ENCODE measurements at places on chromosomes 6 and 20.

DNA sequence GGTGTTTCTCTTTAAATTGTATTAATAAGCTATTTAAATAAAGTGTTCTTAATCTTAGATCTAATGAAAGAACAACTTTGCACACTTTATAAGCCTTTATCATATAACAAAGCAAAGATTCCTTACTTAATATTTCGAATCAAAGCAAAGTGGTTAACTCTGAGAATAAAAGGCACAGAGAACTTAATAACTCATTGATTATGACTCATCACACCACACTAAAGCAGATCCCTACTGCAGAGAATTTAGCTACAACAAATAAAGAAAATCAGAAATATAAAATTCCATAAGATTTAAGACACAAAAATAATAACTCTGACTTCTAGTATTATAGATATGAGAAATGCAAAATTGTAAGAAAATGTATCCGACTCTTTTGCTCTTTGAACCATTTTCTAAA is 135.6 kb upstream of the RUNX2 start:
- DNase-seq: no peak

GRCh38 chr20:47256668-47257236 is 99.7 kb downstream of the ZMYND8 start:
- DNase-seq: peak; percentile 3

DNA sequence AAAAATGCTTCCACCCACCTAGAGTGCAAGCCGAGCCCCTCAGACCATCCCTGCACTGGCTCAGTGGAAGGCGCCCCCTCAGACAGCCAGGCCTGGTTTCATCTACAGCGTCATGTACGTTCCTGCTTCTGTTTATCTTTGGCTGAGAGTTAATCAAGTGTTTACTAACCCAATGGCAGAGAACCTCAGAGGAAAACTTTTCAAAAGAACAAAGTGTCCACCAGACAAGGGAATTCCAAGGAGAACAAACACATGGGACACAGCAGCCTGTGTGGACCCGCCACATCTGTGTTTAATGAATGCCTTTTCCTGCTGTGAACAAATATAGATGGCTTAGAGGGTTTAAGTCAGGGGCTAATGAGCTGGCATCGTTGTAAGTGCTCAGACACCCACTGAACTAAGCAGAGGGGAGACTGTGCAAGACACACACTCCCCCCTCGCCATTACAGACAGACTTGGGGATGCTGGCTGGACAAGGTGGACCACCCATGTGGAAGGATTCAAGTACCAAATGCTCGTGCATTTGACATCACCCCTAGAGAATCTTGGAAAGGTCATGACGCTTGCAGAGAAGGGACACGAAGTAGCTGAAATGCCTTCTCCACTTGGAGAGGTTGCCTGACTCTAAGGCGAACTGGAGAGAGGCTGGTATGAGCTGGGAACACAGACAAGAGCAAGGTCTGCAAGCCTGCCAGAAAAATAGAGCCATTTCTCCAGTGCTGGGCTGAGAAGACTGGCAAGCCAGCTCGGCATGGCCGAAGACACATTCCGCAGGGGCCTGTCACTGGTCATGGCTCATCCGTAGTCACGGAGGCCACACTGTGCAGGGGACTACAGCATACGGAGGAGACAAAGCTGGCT is 53.5 kb upstream of the NXT1 start:
- DNase-seq: peak; percentile 60

DNA sequence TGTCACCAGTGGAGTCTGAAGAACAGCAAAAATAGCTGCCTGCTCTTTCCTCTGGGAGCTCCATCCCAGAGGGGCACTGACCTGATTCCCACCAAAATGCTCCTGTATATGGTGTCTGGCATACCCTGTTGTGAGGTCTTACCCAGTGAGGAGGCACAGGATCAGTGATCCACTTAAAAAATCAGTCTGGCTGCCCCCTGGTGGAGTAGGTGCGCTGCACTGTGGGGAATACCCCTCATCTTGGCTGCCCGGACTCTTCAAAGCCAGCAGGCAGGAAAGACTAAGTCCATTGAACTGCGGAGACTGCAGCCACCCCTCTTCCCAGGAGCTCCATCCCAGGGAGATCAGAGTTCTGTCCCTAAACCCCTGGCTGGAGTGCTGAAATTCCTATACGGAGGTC is 230.9 kb upstream of the HTR1E start:
- no peak for DNase-seq

GRCh38 chr6:31948753-31949413 is 3.0 kb downstream of the CFB start:
- no peak for DNase-seq

- DNase-seq: no peak
Measured at GRCh38 chr6:1382883-1383728, 6.3 kb upstream of the FOXF2 start.

Measured in upper lobe of right lung (tissue), 1 donor.